Stimulated activated CD8-positive, alpha-beta memory T cell treated with anti-CD3 and anti-CD28 coated beads, Interleukin-15, amount 100 ng/mL, for 4 hours (primary cell): ENCODE measurements at places on chromosomes 2 and 18.

- DNase-seq = no peak
These were observed 127.1 kb downstream of the NCOA1 start for GRCh38 chr2:24618144-24618543.

DNA sequence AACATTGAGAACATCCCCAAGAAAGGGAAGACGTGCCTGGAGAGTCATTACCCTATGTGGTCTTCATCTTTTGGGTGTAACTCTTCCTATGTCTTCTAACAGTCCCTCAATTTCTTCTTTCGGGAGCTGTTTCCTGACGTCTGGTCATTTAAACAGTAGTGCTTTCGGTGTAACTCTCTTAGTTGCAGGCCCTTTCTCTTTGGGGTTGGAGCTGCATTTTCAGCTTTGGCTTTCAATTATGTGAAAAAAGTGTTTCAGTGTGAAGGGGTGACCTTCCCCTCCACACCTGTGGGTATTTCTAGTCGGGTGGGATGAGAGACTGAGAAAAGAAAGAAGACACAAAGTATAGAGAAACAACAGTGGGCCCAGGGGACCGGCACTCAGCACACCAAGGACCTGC lies 105.9 kb downstream of the CERS6 start:
- no peak for DNase-seq

DNA sequence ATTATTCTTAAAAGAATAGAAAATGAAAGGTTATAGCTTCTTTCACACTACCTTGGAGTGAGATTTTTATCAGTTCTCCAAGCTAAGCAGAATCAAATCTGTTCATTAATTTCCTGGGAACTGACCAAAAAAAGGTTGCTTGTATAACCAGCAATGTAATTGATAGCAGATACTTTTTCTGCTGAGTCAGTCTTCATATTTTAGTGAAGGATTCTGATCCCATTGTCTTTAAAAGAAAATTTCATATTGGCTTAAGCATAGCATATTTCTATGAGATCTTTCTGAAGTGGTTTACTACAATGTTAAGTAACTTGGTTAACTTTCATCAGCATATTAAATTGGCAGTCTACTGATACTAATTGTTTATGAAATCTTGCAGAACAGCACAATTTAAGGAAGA lies 338.0 kb downstream of the TMX3 start:
- no peak for DNase-seq

DNA sequence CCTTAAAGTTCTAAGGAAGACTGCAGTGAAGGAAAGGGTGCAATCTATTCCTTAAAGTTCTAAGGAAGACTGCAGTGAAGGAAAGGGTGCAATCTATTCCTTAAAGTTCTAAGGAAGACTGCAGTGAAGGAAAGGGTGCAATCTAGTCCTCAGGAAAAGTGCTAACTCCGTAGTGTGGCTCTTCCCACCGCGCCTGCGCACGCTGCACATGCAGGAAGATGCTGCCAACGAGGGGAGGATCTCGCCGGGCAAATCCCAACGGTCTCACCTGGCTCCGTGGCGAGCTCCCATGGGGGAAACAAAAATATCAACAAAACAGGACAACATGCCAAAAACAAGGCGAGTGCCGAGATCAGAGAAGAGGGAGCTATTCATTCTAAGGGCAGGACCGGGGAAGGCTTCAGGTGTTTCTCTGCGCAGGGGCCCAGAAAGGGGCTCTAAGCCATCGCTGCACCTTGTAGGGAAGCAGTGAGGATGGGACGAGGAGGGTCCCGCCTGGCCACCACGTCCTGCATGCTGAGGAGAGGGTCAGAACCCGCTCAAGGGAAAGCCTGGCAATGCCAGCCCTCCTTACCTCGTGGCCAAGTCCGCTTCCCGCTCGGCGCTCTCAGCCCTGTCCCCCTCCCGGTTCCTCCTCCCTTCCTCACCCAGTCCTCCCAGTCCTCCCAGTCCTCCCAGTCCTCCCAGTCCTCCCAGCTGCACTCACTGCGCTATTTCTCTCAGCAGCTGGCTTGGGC lies 24.5 kb downstream of the TIMM21 start:
- no peak for DNase-seq
